Naive thymus-derived CD4-positive, alpha-beta T cell (primary cell): ENCODE measurements at places on chromosomes 6 and 20. TPM values are rescaled to one million over a fixed set of nuclear protein-coding genes. Genes with fewer than 3 reads are reported as not detected.

DNA sequence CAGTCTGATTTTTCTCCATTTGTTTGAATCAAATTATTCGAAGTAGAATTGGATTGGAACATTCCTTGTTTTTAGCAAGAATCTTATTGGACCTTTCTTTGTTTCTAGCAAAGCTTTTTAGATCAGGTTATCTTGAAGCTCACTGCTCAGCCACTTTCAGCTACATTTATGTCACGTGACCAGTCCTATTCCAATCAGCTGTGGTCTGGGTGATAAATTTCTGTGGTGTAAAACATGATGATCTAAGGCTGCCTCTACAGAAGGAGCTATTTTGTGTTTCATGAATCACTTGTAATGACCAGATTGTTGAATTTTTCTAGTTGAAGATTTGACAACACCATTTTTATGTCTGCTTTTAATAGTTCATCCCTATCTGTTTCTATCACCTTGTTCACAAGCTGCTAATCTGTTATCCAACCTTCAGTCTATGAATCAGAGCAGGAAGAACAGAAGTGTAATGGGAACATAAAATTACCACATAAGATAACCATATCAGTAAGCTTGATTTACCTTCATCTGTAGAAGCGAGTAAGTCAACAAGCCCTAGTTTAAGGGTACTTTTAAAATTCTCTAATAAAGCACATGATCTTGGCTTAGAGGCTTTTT is 101.0 kb upstream of the MAP3K7 start:
- H3K4me3 ChIP-seq: no peak overlapping the region
- H3K27ac ChIP-seq: no peak overlapping the region
- H3K27me3 ChIP-seq: no peaks in the 10 kb centered on the region
- DNase-seq: no peak

ADGRB3 gene
- not detected for total RNA-seq

RSPH3 gene
- total RNA-seq: 3.4 TPM

SEL1L2 gene
- not detected for total RNA-seq

DNA sequence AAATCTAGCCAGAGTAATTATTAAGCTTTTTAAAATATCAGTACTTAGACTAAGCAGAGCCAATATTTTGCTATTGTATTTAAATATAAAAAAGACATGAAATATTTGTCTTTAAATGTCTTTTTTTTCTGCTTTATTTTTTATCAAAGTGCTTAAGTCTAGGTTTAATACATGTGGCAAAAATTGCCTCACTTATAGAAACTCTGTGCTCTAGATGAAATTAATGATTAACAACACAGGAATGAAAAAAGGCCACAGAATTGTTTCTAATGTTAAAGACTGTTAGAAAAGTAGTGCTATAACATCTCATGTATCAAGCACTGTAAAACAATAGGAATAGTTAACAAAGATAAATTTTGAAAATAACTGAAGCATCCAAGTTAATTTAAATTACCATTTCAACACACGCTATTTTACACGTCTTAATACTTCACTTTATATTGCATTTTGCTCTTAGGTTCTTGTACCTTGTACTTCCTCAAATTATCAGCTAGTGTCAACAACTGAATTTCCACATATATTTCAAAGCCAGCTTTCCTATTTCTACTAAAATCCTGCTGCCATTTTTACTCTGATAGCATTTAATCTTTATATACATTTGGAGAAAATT is 1515.1 kb downstream of the HACE1 start:
- no peaks in the 10 kb centered on the region for H3K4me1 ChIP-seq
- no peak for DNase-seq
- H3K27ac ChIP-seq: no peak overlapping the region

DNA sequence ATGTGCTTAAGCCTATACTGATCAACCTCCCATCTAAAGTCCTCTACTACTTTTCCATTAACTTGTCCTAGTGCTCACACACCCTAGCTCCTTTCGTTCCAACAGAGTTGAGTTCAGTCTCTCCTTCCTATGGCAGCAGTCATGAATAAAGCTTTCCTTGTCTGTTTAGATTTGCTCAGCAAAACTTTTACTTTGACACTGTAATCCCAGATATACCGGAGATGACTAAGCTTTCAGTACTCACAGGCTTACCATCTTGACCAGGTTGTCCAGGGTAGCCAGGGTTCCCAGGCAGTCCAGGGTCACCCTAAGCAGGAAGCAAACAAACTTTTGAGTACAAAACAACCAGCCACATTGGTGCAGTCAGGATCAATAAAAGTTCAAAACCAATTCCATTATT is 90.7 kb downstream of the COL21A1 start:
- no peaks in the 10 kb centered on the region for H3K36me3 ChIP-seq
- DNase-seq: no peak
- H3K4me1 ChIP-seq: no peaks in the 10 kb centered on the region
- no peak overlapping the region for H3K4me3 ChIP-seq
- H3K27ac ChIP-seq: no peak overlapping the region
